NCI-H774 (cell line): ENCODE measurements at places on chromosomes 3 and 15.

DNA sequence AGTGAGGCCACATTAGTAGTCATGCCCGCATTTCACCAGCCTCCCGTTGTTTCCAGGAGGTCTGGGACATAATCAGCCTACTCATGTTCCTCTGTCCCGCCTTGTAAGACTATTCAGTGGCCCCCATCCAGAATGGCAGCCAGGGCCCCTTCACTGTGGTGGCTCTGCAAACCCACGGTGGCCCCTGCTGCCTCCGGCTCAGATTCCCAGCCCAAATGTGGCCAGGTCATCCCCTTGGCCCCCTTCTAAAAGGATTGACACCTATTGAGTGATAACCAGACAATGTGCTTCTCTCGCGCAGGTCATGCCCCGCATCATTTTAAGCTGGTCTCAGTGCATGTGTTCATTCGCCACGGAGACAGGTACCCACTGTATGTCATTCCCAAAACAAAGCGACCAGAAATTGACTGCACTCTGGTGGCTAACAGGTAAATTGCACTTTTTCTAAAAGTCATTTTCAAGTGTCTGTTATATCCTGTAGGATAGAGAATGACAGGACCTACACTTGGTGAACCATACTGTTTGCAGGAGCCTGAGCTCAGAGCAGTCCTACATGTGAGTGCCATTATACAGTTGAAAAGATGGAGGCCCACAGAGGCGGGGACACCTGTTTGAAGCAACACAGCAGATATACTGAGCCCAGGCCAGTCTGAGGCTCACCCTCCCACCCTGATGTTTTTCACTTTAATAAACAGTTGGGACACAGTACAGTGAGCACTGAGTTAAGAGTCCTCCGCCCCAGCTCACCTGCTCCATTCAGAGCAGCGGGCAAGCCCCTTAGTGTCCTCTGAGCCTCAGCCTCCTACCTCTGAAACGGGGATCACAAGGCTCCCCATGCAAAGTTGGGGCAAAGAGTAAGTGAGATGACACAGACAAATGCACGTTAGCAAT, 47.7 kb downstream of the PXYLP1 start:
- peak; percentile 13 for DNase-seq

GRCh38 chr3:182889948-182890629, 90.2 kb downstream of the DCUN1D1 start:
- no peak for DNase-seq

GRCh38 chr3:55912880-55913279, 425.8 kb upstream of the WNT5A start:
- no peak for DNase-seq

- no peak for DNase-seq
Measured at GRCh38 chr3:187292631-187293515, 1.3 kb upstream of the MASP1 start.

GRCh38 chr15:41811432-41812195, 16.3 kb upstream of the JMJD7 start:
- DNase-seq, result no peak

DNA sequence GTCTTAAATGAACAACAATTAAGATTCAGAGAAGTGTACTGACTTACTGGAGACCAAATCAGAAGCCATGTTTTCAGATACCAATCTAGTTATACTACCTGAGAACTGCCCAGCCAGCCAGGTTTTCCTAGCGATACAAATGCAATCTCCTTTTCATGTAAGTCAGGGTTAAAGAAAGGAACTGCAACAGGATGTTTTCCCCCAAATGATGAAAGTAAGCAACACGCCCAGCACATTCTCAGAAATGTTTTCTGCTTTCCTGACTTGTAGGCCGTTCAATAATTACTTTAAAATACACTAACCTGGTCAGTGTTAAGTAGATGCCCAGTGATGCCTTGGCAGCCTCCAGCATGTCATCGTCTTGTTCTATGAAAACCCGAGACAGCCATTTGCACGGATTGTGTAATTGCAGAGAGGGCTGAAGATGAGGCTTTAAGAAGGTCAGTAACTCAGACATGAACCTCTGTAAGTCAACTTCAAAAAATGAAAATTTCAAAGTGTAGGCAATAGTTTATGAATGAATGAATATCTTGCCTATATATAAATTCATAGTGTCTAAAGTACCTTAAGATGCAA, 30.3 kb downstream of the LINS1 start:
- no peak for DNase-seq

- DNase-seq, result peak; percentile 25
Measured at GRCh38 chr15:33091983-33092693, 102.4 kb downstream of the FMN1 start.

GRCh38 chr3:9969632-9970019, 17.0 kb downstream of the EMC3 start:
- no peak for DNase-seq

DNA sequence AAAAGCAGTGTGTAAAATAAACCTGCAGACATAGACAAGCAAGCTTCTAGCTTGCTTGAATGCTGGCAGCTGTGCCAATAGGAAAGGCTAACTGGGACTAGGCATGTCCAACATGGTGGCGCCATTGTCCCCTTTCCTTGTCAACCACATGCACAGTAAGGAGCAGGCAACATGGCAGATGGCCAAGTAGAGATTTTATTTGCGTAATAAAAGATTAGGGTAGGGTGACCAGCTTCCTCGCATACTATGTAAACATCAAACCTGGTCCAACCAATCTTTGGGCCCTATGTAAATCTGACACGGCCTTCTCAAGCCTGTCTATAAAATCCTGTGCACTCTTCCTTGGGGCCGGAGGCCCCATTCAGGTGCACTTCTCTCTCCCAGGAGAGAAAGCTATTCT, 575.4 kb upstream of the GOLIM4 start:
- peak; percentile 22 for DNase-seq

- peak; percentile 15 for DNase-seq
Measured at GRCh38 chr3:144107923-144108322, 136.3 kb downstream of the DIPK2A start.

GRCh38 chr3:45078910-45079522, 52.9 kb downstream of the CLEC3B start:
- no peak for DNase-seq

DNA sequence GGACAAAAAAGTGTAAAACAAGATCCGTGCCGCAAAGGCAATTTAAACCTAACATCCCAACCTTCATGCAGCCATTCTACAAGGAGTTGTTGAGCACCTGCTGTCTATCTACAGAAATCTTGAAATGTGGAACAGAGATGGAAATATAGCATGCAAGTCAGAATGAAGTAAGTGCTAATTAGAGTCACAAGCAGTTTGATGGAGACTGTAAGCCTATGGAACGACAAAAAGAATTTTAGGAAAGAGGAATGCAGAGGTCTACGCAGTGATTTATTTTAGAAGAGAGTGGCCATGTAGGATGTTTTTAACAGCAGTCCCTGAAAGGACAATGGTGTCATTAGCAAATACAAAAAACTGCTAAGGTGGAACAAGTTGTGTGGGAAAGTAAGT, 851 bp upstream of the DCBLD2 start:
- no peak for DNase-seq

DNA sequence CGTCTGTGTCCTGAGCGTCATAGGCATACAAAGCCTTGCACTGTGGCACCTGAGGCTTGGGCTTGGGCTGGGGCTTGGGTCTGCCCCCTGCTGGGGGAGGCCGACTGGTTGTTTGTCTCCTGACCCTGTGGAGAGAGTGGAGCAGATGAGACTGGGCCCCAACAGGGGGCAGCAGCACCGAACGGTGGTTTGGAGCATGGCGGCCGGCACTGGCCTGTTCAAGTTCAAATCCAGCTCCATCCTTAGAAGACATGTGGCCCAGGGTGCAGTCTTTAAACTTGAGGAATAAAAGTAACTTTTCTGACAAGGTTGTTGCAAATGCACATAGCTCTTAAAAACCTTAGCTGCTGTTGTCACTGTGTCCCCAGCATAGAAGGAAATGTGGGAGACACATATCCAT, 33.3 kb downstream of the CCNB2 start:
- no peak for DNase-seq

- DNase-seq, result no peak
Measured at GRCh38 chr3:8942115-8942514, 21.2 kb downstream of the RAD18 start.

DNA sequence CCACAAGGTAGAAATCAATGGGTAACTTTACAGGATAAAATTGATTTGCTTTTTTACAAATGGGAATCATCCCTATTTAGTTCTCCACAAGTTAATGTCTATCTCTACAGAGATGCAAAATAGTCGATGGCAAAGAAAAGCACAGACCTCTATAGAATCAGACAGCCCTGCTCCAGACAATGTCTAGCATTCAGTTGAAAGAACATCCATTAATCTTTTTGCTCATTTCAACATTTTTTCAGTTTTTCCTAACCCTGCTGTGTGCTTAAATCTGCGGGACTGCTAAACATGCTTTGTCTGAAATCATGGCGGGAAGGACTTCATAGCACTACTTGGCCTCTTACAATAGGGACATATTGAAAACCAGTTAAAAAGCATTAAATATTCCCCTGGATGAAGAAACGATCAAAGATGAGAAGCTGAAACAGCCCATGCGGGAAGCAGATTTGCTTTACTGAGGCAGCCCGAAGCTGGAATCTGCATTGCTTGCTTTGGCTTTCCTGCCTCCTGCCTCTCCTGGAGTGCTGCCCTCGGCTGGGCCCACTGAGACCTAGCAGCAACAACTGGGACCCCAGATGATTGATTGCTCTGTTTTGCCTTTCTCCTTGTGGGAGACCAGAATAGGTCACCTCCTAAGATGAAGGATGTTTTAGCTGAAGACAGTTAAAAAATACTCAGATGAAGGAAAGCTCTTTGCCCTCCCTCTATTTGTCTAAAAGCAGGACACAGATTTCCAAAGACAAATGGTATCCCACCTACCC, 38.5 kb upstream of the RASGRP1 start:
- DNase-seq, result no peak

- DNase-seq, result no peak
Measured at GRCh38 chr3:112687616-112688015, 46.7 kb upstream of the CCDC80 start.

GRCh38 chr15:31361764-31362515, 35.3 kb downstream of the KLF13 start:
- DNase-seq, result no peak

DNA sequence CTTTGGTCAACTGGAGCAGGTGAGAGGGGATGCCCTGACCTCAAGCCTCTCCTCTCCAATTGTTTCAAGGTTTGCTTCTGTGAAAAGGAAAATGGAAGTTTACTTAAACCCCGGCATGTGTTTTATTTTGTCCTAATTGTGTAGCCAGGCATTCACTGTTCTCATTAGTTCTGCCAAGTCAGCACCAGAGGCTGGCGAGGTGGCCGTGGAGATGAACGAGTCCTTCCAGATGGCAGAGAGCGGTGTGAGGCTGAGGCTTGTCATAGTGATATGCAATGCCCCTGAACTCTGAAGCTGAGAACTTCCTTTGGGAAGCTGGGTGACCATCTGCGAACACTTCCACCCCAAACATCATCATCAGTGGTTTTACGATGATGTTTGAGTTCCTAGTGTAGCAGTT, 199.6 kb downstream of the TJP1 start:
- no peak for DNase-seq

DNA sequence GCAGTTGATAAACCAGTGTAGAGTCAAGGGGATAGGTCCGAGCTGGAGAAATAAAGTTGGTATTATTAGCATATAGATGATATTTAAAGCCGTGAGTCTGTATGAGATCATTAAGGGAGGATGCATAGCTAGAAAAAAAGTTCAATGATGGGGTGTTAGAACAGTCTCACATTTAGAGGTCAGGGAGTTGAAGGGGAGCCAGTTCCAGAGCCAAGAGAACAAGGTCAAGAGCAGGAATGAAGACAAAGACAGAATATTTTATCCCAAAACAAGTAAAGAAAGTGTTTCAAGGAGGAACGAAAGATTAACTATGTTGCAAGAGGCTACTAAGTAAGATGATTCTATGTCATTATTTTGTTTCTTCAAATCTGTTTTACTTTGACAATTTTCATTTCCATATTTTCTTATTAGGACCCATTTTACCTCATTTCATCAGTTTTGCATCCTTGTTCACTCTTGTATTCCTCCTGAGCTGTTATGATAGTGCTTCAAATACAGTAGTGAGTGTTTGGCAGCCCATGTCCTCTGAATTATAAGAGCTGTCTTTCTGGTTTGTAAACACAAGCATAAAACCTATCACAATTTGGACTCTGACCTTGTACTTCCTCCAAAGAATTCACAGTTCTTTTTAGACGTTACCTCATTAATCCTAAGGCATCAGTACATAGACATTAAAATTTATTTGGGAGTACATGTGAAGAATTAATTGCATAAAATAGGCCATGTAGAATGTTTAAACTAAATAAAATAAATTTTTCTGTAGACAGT, 695.7 kb upstream of the NECTIN3 start:
- DNase-seq, result no peak

DNA sequence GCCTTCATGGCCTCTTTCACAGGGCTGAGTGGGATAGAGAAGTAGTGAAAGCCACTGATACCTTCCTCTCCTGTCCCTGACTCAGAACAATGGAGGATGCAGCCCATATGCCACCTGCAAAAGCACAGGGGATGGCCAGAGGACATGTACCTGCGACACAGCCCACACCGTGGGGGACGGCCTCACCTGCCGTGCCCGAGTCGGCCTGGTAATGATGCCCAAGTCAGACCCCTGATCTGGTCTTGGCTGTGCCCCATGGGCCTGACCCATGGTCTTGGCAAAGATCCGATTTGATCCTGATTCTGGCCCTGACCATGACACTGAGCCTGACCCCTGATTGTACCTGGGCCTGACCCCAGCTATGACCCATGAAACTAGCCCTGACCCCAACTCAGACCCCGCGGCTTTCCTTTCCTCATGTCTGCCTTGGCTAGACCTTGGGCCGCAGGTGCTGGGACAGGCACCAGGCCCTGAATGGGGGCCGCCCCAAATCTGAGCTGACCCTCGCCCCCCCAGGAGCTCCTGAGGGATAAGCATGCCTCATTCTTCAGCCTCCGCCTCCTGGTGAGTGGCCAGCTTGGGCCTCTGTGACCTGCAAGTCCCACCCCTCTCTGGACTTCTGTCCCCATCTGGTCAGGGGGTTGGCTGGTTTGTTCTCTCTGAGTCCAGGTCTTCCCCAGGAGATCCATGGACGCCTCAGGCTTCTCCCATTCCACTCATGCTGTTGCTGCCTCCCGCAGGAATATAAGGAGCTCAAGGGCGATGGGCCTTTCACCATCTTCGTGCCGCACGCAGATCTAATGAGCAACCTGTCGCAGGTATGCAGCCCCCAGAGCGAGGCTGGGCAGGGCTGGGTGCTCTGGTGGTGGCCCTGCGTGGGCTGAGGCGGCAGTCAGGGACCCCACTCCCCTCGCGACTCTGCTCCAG, 15.6 kb downstream of the NT5DC2 start:
- DNase-seq, result no peak

DNA sequence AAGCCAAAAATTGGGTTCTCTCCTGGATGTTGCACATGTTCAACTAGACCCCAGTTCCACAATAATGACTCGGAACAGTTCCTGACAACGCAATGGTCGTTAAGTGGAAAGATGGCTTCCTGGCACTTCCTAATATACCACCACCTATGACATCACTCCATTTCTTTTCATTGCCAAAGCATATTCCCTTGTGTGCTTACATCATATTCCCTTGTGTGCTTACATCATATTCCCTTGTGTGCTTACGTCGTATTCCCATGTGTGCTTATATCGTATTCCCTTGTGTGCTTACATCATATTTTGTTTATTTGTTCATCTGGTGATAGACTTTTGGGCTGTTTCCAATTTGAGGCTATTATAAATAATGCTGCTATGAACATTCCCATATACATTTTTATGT, 39.2 kb downstream of the TFRC start:
- DNase-seq, result no peak

GRCh38 chr15:42796955-42797782, 60.2 kb upstream of the CDAN1 start:
- no peak for DNase-seq

- no peak for DNase-seq
Measured at GRCh38 chr3:30646181-30646876, 39.9 kb downstream of the TGFBR2 start.

GRCh38 chr3:128006061-128007032, 45.9 kb upstream of the SEC61A1 start:
- no peak for DNase-seq
